Frontal cortex (tissue), 4 donors: ENCODE measurements at places on chromosomes 12 and 14. TPM values are rescaled to one million over a fixed set of nuclear protein-coding genes. Genes with fewer than 3 reads are reported as not detected.

The CRADD gene
- total RNA-seq: 9.8 TPM

DNA sequence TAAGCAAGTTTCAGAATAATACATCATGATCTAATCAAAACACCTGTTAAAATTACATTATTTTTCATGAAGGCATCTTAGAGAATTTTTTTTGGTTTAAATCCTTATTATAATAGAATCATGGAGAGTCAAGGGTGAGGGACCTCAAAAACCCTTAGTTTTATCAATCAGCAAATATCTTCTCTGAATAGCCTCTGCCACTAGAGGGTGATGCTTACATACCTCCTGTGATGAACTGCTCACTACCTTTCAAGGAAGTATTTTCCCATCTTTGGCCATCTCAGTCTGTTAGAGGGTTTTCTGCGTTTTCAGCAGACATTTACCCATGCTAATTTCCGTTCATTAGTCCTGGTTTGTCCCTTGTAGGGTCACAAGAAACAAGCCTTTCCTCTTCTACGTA, 200.2 kb downstream of the TRHDE start:
- no peak for DNase-seq

- DNase-seq: no peak
Observed at GRCh38 chr12:4293299-4293965, 19.9 kb downstream of the CCND2 start.

- peak; percentile 66 for DNase-seq
Observed at GRCh38 chr12:49288412-49288853, 6.5 kb upstream of the PRPH start.

DNA sequence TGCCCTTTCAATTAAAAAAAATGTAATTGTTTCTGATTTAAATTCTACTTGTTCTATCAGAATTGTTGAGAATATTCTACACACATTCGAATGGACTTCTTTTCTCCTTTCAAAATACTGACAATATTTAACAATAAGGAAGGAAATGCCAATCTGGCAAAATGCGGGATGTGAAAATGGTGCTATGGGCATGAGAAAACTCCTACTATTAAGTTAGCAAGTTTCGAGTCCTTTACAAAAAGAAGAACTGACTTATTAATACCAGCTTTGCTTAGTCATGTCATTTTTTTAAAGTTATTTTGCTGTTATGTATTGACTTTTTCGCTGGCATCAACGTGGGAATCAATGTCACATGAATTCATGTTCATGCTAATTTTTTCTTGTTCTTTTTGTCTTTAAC, 31.7 kb upstream of the ARL1 start:
- DNase-seq: no peak

- DNase-seq: no peak
Observed at GRCh38 chr12:5488626-5488955, 56.7 kb downstream of the NTF3 start.

DNA sequence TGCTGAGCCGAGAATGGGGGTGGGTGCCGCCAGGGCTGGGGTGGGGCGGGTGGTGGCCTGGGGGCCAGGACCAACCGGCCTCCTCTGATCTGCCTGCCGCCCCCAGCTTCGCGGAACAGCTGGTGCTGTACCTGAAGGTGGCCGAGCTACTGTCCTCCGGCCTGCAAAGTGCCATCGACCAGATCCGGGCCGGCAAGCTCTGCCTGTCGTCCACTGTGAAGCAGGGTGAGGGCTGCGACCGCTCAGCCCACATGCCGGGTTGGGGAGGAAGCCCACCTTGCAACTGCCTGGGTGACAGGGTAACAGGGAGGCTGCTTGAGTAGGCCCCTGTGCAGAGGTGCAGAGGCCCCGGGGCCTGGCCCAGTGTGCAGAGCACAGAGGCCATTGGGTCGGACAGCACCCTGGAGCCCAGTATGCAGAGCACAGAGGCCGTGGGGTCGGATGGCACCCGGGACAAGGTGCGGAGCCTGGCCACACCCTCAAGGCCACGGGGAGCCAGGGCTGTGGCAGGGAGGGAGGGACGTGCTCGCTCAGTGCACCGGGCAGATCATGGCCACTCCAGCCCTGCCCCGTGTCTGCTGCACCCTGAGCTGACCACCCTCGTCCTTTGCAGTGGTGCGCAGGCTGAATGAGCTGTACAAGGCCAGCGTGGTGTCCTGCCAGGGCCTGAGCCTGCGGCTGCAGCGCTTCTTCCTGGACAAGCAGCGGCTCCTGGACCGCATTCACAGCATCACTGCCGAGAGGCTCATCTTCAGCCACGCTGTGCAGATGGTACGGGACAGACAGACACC, 9.5 kb upstream of the PUS1 start:
- peak; percentile 33 for DNase-seq

DNA sequence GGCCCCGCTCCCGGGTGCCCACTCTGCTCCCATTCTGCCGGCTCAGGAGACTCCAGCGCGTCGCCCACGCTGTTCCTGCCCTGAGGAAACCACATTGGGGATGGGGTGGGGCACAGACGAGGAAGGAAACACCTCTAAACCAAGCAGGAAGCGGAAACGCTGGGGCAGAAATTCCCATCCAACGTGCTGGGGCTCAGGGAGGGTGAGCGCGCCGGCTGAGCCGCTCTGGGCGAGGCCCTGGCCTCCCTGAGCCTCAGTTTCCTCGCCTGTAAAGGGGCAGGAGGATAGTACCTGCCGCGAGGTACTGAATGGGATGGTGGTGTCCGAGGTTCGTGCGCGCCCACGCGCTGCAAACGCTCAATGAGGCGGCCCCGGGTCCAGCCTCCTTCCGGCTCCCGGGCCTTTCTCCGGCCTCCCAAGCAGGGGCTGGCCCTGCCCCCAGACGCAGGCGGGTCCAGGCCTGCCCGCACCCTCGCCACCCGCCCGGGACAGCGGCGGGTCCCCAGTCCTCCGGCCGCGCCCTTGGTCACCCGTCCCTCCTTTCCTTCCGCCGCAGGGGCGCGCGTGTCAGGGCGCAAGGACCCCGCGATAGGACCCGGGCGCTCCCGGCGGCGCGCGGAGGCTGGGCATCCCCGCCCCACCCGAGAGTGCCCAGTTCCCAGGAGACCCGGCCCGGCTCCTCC, 673 bp downstream of the BEGAIN start:
- DNase-seq: no peak

The CACNA2D4 gene
- total RNA-seq: not detected

GRCh38 chr12:71164568-71165197, 6.9 kb upstream of the TSPAN8 start:
- DNase-seq: no peak

- DNase-seq: no peak
Observed at GRCh38 chr14:69037790-69038454, 58.8 kb upstream of the ACTN1 start.

The TGFB3 gene
- total RNA-seq: 19.2 TPM

DNA sequence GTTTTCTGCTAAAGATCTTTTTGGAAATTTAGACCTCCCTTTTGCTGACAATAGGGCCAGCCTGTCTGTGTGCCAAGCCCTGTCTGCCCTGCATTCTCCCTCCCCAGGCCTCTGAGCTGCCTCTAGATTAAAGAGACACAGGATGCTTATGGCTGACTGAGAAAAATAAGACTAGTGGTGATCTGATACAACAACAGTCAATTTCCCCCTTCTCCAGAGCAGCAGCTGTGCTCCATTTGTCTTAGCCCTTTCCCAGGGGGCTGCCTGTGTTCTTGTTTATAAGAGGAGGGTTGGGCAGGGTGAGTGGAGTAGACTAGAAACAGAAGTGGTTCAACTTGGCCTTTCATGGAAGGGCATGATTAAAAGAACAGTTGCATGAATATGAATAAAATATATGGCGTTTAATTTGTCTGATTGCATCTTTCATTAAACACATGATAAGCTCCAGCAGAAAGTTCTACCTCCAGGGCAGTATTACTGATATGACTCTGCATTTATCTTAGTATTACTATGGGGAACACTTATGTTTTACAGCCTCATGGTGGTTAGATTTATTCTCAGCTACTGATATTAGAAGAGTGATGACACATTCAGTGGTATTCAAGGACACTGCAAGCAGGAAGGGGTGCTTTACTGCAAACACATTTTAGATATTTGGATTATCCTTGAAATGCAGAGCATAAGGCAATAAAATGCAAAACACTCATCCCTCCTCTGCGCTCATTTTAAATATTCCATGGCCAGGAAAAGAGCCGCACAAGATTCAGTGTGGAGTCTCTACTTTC, 150.2 kb upstream of the CLEC14A start:
- DNase-seq: no peak

GRCh38 chr12:79055926-79056674, 191.5 kb downstream of the SYT1 start:
- DNase-seq: no peak

DNA sequence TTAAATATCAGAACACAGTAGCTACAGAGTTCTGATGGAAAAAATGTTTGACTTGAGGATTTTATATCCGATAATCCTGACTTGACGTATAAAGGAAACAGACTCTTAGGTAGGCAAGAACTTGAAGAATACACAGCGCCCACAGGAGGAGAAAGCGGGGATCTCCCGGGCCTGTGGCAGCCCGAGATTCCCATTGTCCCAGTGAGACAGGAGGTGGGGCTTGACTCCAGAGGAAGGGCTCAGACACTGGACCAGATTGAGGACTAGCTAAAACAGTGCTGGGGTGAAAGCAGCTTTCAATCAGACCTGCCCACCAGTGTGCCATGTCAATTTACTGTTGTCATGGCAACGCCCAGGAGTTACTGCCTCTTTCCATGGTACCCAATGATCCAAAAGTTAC, 51.1 kb upstream of the C14orf180 start:
- no peak for DNase-seq

- DNase-seq: no peak
Observed at GRCh38 chr12:67877727-67878126, 111.5 kb upstream of the IFNG-AS1 start.

The SLC39A5 gene
- total RNA-seq: not detected

The SMIM41 gene
- not detected for total RNA-seq

The HCAR1 gene
- total RNA-seq: 0.41 TPM

The CAPZA3 gene
- not detected for total RNA-seq

DNA sequence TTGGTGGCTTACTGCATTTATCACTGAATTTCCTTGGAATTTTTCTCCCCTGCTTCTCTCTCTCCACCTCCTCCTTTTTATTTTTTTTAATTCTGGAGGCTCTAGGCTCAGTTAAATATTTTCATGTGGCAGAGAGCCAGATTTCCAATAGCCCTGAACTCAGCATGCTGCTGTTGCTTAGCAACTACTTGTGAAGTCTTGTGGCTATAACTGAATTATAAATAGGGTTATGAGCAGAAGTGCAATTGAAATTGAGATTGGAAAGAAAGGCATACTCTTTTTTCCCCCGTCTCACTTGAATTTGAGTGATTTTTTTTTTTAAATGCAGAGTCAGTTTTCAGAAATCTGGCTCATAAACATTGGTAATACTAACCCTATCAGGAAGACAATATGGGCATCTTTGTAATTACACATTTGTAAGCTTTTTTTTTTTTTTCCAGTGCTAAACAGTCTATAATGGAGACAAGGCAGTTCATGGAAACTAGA, 38.3 kb downstream of the ATF7IP start:
- DNase-seq: no peak

GRCh38 chr14:101845896-101846295, 84.4 kb downstream of the PPP2R5C start:
- no peak for DNase-seq

The RXYLT1 gene
- 13.5 TPM for total RNA-seq

- no peak for DNase-seq
Observed at GRCh38 chr12:12542964-12543363, 19.7 kb downstream of the DUSP16 start.

DNA sequence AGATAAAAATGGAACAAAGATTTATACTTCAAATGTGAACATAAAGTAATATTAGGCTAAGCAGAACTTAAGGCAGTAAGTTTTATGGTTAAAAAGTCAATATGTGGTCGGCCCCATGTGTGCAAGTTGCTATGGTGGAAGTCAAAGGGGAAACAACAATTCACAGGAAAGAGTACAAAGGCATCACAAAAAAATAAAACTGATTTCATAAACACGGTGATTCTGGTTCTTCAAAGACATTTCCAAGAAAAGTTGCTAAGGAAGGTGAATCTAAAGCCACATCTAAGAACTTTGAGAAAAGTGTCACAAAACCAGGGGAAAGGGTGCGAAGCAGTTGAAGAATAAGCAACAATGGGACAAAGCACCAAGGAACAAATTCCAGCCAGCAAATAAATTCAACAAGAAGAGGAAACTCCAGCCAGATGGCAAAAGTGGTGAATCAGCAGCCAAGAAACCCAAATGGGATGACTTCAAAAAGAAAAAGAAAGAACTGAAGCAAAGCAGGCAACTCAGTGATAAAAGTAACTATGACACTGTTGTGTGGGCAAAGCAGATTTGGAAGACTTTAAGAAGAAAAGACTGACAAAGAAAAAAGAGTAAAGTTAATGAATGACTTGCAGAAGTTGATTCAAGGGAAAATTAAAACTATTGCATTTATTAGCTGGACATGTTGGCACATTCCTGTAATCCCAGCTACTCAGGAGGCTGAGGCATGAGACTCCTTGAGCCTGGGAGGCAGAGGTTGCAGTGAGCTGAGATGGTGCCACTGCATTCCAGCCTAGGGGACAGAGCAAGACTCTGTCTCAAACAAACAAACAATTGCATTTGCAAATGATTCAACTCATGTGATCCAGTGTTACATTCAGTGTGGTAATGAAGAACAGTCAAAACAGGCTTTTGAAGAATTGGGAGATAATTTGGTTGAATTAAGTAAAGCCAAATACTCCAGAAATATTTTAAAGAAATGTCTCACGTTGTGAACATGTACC, 19.5 kb downstream of the PTGDR start:
- no peak for DNase-seq

DNA sequence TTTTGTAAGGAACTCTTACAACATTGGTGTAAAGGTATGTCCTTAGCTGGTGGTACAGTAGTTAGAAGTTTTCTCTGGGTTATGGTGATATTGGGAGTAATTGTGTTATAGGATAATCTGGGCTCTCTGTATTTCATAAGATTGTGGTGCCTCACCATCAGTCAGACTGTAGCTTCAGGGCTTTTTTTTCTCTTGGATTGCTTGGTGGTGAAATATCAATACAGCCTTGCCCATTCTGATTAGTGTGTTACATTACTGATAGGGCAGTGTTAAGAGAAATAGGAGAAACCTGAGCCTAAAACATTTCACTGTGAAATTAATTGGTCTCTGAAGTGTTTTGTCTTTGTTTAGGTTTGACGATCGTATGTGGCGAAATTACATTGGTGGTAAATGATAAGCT, 71.0 kb downstream of the RCOR1 start:
- DNase-seq: no peak

The RNASE3 gene
- not detected for total RNA-seq

The KRT85 gene
- total RNA-seq: not detected

- no peak for DNase-seq
Observed at GRCh38 chr12:69068448-69068847, 135.5 kb upstream of the CPM start.

GRCh38 chr12:115404761-115405470, 720.9 kb upstream of the TBX3 start:
- DNase-seq: no peak

The PRH2 gene
- not detected for total RNA-seq

- DNase-seq: no peak
Observed at GRCh38 chr14:55136885-55137786, 8.1 kb downstream of the LGALS3 start.

The LYZ gene
- total RNA-seq: 4.9 TPM

- no peak for DNase-seq
Observed at GRCh38 chr12:60279221-60279620, 683.4 kb downstream of the SLC16A7 start.

The HOXC12 gene
- not detected for total RNA-seq
